ENCODE measurements at places on chromosomes 1 and 21. TPM values are rescaled to one million over a fixed set of nuclear protein-coding genes. Genes with fewer than 3 reads are reported as not detected.

The CFHR1 gene
- not detected for total RNA-seq

GRCh38 chr1:208601561-208601960, 357.4 kb upstream of the PLXNA2 start:
- no peak for DNase-seq

DNA sequence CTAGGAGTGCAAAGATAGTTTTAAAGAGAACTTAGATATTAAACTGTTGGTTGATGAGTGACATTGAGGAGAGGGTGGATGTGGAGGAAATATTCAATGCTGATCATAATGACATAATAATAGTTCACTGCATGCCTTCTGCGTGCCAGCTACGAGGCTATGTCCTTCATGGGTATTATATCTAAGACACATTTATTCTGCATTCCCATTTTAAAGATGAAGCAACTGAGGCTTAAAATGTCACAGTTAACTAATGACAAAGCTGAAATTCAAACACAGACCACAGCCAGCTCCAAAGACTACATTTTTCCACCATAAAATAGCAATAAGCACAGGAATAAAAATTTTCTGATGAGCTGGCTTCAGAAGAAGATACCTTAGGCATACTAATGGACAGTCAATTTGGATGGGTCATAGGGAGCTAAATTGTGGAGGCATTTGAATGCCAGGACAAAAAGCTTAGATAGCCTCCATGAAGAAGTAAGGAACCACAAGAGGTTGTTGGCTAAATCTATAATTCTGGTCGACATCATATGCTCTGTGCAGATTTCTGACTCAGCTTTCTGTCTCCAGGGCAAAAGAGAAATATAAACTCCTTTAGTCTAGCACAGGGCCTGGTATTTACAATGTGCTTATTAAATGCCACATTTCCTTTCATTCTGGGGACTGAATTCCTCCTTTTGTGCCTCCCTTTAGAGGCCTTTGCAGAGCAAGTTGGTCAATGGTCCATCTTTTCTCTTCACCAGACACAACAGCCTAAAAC, 71.2 kb upstream of the NRIP1 start:
- DNase-seq, result no peak

- no peak for DNase-seq
Observed at GRCh38 chr1:12447849-12448312, 170.1 kb downstream of the DHRS3 start.

- DNase-seq, result no peak
Observed at GRCh38 chr1:91148641-91149069, 126.8 kb upstream of the ZNF644 start.

- peak; percentile 92 for DNase-seq
Observed at GRCh38 chr1:10210841-10211804, 753 bp downstream of the KIF1B start.

DNA sequence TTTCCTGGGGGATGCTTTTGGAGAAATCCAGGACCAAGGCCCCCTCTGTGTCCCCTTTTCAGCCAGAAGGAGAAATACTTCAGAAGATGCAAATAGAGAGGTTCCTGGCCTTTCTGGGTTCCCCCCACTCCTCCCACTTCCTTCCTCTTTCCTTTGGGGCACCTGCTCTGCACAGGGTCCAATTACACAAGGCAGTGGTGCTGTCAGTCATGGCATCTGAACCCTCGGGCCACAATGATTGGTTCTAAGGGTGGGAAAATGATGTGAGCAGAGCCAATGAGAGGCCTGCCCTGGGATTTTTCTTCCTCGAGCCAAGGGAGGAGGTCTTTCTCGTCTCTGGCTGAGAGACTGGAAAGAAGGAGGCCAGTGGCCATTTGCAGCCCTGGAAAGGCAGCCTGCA, 282.2 kb downstream of the NPHP4 start:
- DNase-seq, result no peak

- no peak for DNase-seq
Observed at GRCh38 chr1:228270032-228270431, 62.2 kb downstream of the OBSCN start.

GRCh38 chr1:200079232-200079940, 51.9 kb downstream of the NR5A2 start:
- DNase-seq, result no peak

The IL12RB2 gene
- total RNA-seq, result 0.41 TPM

The AQP10 gene
- not detected for total RNA-seq

DNA sequence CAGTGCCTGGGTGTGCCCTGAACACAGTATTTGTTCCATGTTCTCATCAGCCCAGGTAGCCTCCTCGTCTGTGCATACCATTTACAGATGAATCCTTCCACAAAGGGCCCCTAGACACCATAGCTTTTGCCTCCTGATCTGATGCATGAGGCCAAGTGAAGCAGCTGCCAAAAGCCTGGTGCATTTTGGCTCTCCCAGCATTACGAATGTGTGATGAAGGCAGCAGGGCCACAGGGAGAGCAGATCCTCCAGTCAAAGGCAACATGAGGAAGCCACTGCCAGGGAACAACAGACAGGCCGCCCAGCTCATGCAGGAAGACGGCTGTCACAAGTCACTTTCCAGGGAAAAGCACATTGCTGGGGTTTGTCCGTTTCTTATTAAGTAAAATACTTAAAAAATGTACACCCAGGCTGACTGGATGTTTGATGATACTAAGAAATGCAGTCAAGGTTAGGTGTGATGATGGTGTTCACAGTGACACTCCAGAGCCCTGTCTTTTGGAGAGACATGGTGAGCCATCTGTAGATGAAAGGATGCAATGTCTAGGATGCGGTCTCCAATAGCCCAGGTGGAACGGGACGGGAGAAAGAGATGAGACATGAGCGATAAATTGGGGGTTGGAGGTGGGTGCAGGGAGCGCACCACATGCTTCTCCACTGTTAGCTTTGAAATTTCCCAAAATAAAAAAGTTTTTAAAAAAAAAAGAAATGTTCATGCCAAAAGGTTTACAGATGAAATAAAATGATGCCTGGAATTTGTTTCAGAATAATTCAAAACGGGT, 48.7 kb downstream of the NPHP4 start:
- no peak for DNase-seq

GRCh38 chr1:147492207-147492606, 49.1 kb upstream of the BCL9 start:
- no peak for DNase-seq

GRCh38 chr1:184326278-184326677, 60.6 kb upstream of the C1orf21 start:
- no peak for DNase-seq

DNA sequence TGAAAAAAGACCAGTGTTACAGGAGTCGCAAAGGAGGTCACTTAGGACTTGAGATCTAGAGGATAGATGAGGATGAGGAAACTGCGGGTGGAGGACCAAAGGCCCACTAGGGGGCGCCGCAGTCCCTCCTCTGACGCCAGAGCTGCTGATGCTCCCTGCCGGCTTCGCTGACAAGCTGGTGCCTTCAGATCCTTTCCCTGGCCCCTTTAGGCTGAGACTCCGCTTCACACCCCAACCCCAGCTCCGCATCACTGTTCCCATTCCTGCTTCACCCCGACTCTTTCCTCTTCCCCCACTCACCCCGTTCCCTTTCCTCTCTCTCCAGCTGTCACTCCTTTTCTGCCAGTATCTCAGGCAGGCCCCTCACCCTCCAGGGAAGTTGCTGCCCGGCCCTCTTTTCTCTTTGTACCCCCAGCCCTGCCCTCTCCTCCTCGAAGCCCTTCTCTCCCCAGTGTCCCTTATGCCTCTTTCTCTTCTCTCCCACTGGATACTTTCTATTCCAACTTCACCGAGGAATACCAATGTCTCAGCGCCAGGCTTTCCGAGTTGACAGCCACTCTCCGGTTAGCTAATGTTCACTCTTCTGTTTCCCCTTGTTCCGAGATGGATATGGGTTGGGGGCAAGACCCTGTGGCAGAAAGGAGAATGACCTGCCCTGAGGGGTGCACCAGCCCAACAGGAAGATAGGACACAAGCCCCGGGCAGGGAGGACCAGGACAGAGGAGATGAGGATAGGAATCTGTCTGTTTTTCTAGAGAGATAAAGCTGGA, 4.5 kb downstream of the KCNJ9 start:
- peak; percentile 91 for DNase-seq

DNA sequence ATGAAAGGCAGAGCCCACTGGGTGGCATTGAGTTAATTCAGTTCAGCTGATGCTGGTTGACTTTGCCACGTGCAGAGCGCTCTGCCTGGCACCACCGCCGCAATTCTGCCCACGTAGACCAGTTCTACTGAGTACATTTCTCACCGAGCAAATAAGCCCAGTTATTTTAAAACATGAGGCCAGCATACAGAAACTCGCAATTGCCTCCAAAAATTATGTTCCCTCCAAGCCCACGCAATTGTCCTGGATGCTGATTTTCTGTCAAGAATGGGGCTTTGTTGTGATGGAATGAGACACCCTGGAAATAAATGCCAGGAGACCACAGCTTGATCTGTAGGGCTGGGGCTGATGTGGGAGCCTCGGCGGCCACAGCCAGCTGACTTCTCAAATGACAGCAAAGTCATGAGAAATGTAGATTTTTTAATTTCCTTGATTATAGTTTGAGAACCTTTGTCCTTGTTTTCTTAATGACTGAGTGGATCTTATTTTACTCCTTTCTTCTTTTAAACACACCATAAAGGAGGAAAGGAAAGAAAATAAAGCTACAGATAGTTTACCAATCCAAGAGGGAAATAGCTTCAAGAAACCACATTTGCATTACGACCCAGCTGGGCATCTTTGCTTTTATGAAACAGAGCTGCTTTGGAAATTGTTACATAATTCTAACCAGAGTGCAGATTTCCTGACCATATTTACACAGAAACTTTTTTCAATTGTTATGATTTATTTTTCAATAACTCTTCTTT, 11.6 kb upstream of the PARP1 start:
- no peak for DNase-seq

The SHE gene
- total RNA-seq, result 11.3 TPM

The KIF21B gene
- 0.43 TPM for total RNA-seq

- DNase-seq, result no peak
Observed at GRCh38 chr21:33289199-33289819, 23.1 kb downstream of the IL10RB start.

GRCh38 chr1:3393024-3393986, 61.2 kb upstream of the ARHGEF16 start:
- DNase-seq, result peak; percentile 85

DNA sequence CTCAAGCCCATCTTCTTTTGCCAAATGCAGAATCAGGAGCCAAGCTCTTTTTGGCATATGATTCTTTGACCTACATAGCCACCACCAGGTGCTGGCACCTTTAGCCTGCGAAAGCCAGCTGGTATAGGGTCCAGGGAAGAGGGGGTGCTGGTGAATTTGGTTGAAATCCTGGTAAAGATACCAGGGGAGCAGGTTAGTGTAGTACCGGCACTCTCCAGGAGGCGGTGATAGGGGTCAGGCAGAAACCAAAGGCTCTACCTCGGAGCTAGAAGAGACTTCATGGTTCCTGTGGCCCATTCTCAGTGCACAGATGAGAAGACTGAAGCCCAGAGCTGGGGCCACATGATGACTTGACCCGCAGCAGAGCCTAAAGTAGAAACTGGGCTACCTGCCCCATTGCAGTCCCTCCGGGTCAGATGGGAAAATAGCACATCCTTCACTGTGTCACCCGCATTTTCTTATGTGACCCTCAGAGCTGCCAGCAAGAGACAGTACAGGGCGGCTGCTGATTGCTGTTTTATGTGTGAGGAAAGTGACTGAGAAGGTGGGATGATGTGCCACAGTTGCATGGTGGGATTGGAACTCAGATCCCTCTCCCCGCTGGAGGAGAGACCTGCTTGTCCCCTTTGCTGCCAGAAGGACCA, 36.0 kb upstream of the IL19 start:
- no peak for DNase-seq

GRCh38 chr1:70836456-70836855, 211.2 kb downstream of the PTGER3 start:
- DNase-seq, result no peak

DNA sequence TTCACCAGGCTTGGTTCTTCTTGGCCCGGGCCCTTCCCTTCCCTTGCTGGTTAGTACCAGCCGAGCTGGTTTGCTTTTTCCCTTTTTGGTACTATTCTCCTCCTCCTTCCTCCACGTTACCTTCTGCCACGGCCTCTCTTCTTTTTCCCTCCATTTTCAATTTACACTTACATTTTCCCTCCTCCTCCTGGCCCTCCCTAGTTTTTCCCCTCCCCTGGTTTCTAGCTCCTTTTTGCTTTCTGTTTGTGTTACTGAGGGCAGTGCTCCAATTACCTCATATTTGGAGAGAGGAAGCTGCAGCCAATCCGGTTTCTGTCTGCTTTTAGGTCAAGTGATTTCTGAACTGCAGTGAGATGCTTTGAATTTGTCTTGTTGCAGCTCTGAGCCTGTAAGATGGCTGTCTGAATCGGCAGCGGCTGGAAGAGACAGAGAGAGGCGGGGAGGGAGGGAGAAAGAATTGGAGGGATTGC, 63.7 kb downstream of the MACF1 start:
- DNase-seq, result peak; percentile 46

- no peak for DNase-seq
Observed at GRCh38 chr1:58580186-58580585, 3.1 kb upstream of the TACSTD2 start.

The TMEM183A gene
- 24.0 TPM for total RNA-seq

- no peak for DNase-seq
Observed at GRCh38 chr1:201279313-201279712, 4.0 kb upstream of the PKP1 start.

- DNase-seq, result no peak
Observed at GRCh38 chr1:209485167-209485566, 98.3 kb upstream of the CAMK1G start.

DNA sequence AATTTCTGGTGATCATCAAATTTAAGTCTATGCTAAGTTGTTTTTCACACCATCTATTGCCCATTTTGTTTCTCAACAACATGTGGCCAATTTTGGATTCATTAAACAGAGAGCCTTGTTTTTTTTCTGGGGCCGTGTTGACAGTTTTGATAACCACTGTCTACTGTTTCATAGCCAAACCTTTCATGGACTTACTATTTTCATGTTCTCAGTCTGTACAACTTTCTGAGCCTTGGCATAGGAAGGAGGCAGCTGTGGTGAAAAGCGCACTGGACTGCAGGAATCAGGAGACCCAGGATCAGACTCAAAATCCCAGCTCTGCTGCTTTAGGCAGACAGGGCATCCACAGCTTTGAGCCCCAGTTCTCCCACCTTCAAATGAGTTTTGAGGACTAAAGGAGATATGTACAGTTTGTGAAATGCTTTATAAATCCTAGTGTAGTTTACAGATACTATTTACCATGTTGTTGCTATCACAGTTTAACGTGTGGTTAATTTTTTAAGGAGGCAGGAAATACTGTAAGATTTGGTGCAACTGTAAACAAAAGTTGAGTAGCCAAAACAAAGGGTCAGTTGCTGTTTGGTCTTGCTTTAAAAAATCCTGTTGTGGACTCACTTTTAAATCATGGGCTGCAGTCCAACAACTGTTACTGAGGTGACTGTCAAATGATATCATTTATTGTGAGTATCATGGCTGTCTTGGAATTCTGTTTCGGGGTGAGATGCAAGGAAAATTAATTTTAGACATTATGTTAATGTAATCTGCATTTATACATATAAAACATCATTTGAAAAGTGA, 2.9 kb downstream of the MACO1 start:
- no peak for DNase-seq

DNA sequence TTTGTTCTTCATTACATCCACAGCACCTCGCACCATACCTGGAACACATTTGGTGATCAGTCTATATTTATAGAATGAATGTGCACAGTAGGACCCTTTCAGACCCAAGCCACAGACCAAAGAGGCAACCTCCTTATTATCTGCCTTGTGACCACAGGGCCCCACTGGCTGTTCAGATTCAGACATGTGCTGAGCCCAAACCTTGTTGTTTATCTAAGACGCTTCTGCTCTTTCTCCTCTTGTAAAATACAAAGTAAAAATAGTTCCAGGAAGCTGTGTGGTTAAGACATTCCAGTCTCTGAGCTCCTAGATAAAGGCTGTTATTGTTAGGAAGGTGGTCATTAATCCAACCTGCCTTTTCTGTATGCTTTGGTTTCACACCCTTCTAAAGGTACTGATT, 3.6 kb upstream of the SCMH1 start:
- no peak for DNase-seq

Measured in Right ventricle myocardium inferior (tissue), 1 donor.